A549 treated with Hydrocortisone at 1 μM for 4 hours (cell line): ENCODE measurements at places on chromosomes 12 and 14. TPM values are rescaled to one million over a fixed set of nuclear protein-coding genes. Genes with fewer than 3 reads are reported as not detected.

RNU6-7 gene
- not detected in 5 replicates for total RNA-seq

CPNE6 gene
- total RNA-seq, result 0.15 to 0.17 TPM in 2 of 5 replicates, not detected in the others

MMP19 gene
- 0.35 to 0.68 TPM (median 0.60 TPM) in 5 replicates for total RNA-seq

GNPNAT1 gene
- total RNA-seq, result 44.7 to 52.9 TPM (median 49.0 TPM) in 5 replicates

HCAR1 gene
- total RNA-seq, result 0.03 to 0.05 TPM (median 0.03 TPM) in 3 of 5 replicates, not detected in the others

APEX1 gene
- 249 to 284 TPM (median 257 TPM) in 5 replicates for total RNA-seq

OR10P1 gene
- not detected in 5 replicates for total RNA-seq

PSMC1 gene
- total RNA-seq, result 209 to 349 TPM (median 225 TPM) in 5 replicates

SELPLG gene
- 0.64 to 1.2 TPM (median 0.91 TPM) in 5 replicates for total RNA-seq

CIROP gene
- not detected in 5 replicates for total RNA-seq

GSC gene
- total RNA-seq, result 0.28 to 0.31 TPM (median 0.30 TPM) in 5 replicates

TROAP gene
- total RNA-seq, result 74.4 to 87.6 TPM (median 83.8 TPM) in 5 replicates

RERGL gene
- total RNA-seq, result not detected in 5 replicates

TMCC3 gene
- total RNA-seq, result 0.90 to 1.9 TPM (median 1.6 TPM) in 5 replicates

SLC10A1 gene
- total RNA-seq, result not detected in 5 replicates

KRT78 gene
- 0.07 to 0.45 TPM (median 0.25 TPM) in 4 of 5 replicates, not detected in the other for total RNA-seq

POMT2 gene
- 25.5 to 31.9 TPM (median 29.1 TPM) in 5 replicates for total RNA-seq

ACTR6 gene
- 16.0 to 34.2 TPM (median 21.5 TPM) in 5 replicates for total RNA-seq

IRAK3 gene
- 0.77 to 1.5 TPM (median 1.2 TPM) in 5 replicates for total RNA-seq

FBLN5 gene
- 4.7 to 6.2 TPM (median 5.0 TPM) in 5 replicates for total RNA-seq

KLRC3 gene
- total RNA-seq, result 0.16 to 0.24 TPM (median 0.17 TPM) in 3 of 5 replicates, not detected in the others

NFYB gene
- total RNA-seq, result 22.9 to 28.3 TPM (median 25.2 TPM) in 5 replicates

MDGA2 gene
- total RNA-seq, result 0.02 to 0.07 TPM in 2 of 5 replicates, not detected in the others

ADAM21 gene
- 0.03 TPM in 2 of 5 replicates, not detected in the others for total RNA-seq

NTN4 gene
- 36.5 to 45.2 TPM (median 42.3 TPM) in 5 replicates for total RNA-seq

KRT86 gene
- 27.6 to 49.8 TPM (median 46.4 TPM) in 5 replicates for total RNA-seq

SLC38A4 gene
- 0.07 to 0.38 TPM (median 0.22 TPM) in 5 replicates for total RNA-seq

GALNT8 gene
- total RNA-seq, result not detected in 5 replicates

TNS2 gene
- 45.0 to 60.3 TPM (median 57.6 TPM) in 5 replicates for total RNA-seq

CALM1 gene
- 280 to 369 TPM (median 355 TPM) in 5 replicates for total RNA-seq

TAS2R7 gene
- total RNA-seq, result not detected in 5 replicates

GALNT16 gene
- 2.2 to 4.1 TPM (median 3.3 TPM) in 5 replicates for total RNA-seq

TAS2R9 gene
- not detected in 5 replicates for total RNA-seq

ANAPC7 gene
- 50.7 to 55.7 TPM (median 52.6 TPM) in 5 replicates for total RNA-seq

TOMM20L gene
- total RNA-seq, result 0.20 TPM in 1 of 5 replicates, not detected in the others

ST8SIA1 gene
- not detected in 5 replicates for total RNA-seq

ZFHX2 gene
- 0.73 to 1.1 TPM (median 0.82 TPM) in 5 replicates for total RNA-seq

SLC35E3 gene
- 8.4 to 18.8 TPM (median 15.7 TPM) in 5 replicates for total RNA-seq

RAD51AP1 gene
- 14.8 to 26.3 TPM (median 17.7 TPM) in 5 replicates for total RNA-seq

DEGS2 gene
- total RNA-seq, result 1.5 to 3.9 TPM (median 2.5 TPM) in 5 replicates

APAF1 gene
- 10.0 to 15.5 TPM (median 13.6 TPM) in 5 replicates for total RNA-seq

ADAM20 gene
- not detected in 5 replicates for total RNA-seq
